ENCODE measurements at places on chromosomes 1 and 21.
A peak's percentile ranks its signal among the peaks of the same experiment; 100 is the strongest.

DNA sequence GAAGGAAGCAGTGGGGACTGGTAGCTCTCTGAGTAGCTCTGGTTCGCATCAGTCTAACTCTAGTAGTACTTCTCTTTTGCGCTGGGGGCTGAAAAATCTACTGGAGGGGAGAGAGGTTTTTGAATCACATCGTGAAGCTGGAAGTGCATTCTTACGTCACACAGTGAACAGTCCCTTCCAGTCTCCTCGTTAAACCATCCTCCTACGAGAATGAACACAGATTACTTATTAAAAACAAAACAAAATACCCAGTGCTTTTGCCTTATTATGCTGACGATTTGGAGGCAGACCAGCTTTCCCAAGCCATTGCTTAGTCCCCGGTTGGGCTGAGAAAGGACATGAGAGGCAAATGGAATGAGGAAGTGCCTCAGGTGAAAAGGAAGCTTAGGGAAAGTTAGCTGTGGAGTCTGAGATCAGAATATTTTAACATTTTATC, 16.1 kb downstream of the HUNK start:
- no peaks in the 10 kb centered on the region for H3K36me3 ChIP-seq
- no peaks in the 10 kb centered on the region for H3K27me3 ChIP-seq
- no peak overlapping the region for H3K4me3 ChIP-seq
- no peak overlapping the region for H3K27ac ChIP-seq

- H3K36me3 ChIP-seq, result no peaks in the 10 kb centered on the region
- no peak for DNase-seq
- H3K4me3 ChIP-seq, result no peak overlapping the region
Observed at GRCh38 chr1:39127513-39127912, 77.0 kb upstream of the MACF1 start.

GRCh38 chr1:235583511-235584001, 66.0 kb downstream of the GNG4 start:
- no peak for DNase-seq
- H3K36me3 ChIP-seq, result no peaks in the 10 kb centered on the region
- H3K27ac ChIP-seq, result no peak overlapping the region
- no peaks in the 10 kb centered on the region for H3K4me1 ChIP-seq

DNA sequence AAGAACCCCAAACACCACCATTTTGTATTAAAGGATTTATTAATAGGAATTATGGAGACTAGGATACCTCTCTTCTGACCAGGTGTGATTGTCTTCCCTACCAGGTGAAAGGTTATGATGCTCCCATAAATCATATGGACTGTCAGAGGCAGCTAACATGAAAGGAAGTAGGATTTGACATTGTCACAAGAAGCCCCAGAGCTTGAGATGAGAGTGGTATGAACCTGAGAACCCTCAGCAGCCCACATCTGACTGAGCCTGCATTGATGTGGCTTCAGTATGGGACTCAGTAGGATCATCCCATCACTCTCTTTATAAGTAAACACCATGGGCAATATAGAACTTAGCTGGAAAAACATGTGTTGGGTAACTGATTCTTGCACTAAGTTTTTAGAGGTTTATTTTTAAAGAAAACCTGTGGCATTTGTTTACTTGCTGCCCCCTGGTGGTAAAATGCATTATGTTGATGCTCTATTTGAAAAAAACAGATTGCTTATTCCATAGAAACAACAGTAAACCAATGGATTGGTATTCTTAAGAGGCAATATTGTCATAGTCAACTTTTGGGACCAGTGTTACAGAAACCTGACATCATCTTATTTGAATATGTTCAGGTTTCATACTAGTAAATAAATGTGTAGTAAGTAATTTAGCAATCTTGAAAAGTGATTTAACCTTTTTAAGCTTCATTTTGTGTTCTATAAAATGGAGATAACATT, 16.6 kb upstream of the CACYBP start:
- no peak for DNase-seq
- no peak overlapping the region for H3K27ac ChIP-seq
- no peak overlapping the region for H3K4me3 ChIP-seq

- no peaks in the 10 kb centered on the region for H3K27me3 ChIP-seq
- no peaks in the 10 kb centered on the region for H3K36me3 ChIP-seq
- H3K27ac ChIP-seq, result peak overlapping the region; percentile 4
Observed at GRCh38 chr1:160911441-160911840, 26.5 kb upstream of the ITLN1 start.

GRCh38 chr1:47569681-47570470, 132.0 kb downstream of the FOXD2 start:
- no peak overlapping the region for H3K4me3 ChIP-seq
- no peaks in the 10 kb centered on the region for H3K27me3 ChIP-seq
- no peaks in the 10 kb centered on the region for H3K4me1 ChIP-seq
